ENCODE measurements at places on chromosomes 13 and 19.

GRCh38 chr13:44313674-44314073 is 60.0 kb upstream of the SERP2 start:
- no peak for DNase-seq

- no peak for DNase-seq
Measured at GRCh38 chr13:52921194-52921593, 72.8 kb upstream of the PCDH8 start.

GRCh38 chr19:40348961-40349507 is 539 bp downstream of the PLD3 start:
- peak; percentile 2 for DNase-seq

GRCh38 chr19:38503077-38503410 is 69.6 kb downstream of the RYR1 start:
- no peak for DNase-seq

- no peak for DNase-seq
Measured at GRCh38 chr19:47881757-47882156, 4.4 kb downstream of the SULT2A1 start.

GRCh38 chr13:59710996-59711701 is 452.6 kb downstream of the DIAPH3 start:
- DNase-seq = no peak

GRCh38 chr13:50522506-50522905 is 321.0 kb downstream of the DLEU7 start:
- DNase-seq = no peak

DNA sequence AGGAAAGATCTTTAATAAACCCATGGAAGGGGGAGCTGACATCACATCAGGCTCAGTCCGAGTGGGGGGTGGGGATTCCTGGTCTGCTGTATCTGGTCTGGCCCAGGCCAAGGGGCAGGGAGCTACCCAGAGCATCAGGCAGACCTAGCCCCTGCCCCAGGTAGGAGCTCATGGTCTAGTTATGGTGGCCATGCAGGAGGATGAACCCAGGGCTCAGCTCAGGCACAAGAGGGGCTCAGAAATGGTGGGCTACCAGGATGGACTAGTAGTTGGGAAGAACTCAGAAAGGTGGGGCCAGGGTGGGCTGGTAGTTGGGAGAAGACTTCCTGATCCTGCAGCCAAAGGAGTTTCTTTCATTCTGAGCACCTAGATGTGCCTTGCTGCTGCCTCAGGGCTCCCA is 14.3 kb downstream of the VSTM2B start:
- no peak for DNase-seq

DNA sequence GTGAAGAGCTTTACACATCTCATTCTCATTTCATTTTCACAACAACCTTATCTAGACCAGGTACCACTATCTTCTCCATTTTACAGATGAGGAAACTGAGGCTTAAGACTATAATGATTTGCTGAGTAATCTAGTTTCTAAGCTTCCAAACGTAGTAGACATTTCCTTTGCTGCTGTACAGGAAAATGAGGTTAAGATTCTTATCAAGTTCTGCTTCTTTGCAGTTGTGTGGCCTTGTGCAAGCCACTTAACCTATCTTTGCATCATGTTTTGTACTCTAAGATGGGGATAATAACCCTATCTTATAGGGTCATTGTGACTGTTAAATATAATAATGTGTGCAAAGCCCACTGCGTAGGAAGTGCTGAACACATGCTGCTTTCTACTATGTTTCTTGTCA is 307.9 kb downstream of the HS6ST3 start:
- no peak for DNase-seq

DNA sequence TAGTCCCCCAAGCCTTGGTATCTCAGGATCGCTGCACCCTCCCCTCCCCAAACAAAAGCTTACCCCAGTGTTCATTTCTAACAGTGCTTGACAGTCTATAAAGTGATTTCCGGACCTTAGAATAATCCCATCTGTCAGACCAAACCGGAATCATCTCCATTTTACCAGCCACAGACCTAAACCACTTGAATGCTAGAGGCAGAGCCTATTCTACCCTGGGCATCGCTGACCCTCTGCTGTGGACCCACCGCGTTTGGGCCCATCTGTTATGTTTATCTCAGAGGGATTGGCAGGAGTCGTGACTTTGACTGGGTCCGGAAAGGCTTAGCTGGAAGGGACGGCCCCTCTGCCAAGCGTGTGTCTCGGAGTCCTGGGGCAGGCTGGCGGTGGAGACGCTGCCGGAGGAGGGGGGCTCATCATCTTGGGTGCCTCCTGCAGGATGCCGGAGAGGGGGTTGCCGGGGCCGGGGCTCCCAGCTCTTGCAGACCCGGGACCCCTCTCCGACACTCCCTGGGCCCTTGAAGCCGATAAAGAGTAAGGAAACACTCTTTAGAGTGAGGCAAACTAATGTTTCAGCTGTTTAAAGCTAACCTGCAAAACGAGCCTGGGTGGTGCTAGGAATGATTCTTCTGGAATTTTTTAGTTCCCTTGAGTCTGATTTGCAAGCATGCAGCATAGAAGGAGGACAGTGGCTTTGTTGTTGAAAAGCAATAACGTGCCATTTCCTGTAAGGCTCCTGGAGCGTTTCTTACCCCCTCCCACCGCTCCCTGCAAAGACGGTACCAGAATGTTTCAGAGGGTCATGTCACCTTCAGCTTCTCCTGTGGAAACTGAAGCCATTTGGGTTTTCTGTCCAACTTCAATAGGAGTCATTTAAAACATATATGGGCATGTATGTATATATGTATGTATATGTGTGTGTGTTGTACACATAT is 1.3 kb downstream of the SLC25A42 start:
- DNase-seq = no peak

GRCh38 chr13:33611121-33611805 is 206.7 kb upstream of the RFC3 start:
- DNase-seq = no peak

DNA sequence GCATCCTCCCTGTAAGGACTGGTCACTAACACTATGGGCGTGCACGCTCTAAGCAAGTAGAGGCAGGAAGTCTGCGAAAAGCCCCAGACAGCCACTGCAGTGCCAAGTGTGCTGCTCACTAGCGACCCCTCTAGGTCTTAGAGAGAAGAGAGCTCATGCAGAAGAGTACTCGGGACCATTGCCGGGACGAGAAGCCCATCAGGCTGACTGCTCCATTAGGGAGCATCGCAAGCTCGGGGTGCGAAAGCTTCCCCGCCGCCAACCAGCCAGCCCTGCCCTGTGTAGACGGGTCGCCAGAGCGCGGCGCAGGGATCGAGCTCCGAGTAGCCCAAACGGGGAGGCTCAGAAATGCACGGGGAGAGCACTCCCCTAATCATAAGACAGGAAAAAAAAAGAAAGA is 16.6 kb downstream of the POU4F1 start:
- DNase-seq = no peak

GRCh38 chr13:97241761-97242160 is 19.6 kb downstream of the MBNL2 start:
- no peak for DNase-seq

- no peak for DNase-seq
Measured at GRCh38 chr13:36328821-36329220, 17.4 kb downstream of the SPART start.

- no peak for DNase-seq
Measured at GRCh38 chr19:56217039-56217949, 15.2 kb downstream of the ZSCAN5C start.

- no peak for DNase-seq
Measured at GRCh38 chr13:94764576-94765321, 52.4 kb upstream of the SOX21 start.

- no peak for DNase-seq
Measured at GRCh38 chr19:2533686-2534422, 57.9 kb downstream of the GADD45B start.

DNA sequence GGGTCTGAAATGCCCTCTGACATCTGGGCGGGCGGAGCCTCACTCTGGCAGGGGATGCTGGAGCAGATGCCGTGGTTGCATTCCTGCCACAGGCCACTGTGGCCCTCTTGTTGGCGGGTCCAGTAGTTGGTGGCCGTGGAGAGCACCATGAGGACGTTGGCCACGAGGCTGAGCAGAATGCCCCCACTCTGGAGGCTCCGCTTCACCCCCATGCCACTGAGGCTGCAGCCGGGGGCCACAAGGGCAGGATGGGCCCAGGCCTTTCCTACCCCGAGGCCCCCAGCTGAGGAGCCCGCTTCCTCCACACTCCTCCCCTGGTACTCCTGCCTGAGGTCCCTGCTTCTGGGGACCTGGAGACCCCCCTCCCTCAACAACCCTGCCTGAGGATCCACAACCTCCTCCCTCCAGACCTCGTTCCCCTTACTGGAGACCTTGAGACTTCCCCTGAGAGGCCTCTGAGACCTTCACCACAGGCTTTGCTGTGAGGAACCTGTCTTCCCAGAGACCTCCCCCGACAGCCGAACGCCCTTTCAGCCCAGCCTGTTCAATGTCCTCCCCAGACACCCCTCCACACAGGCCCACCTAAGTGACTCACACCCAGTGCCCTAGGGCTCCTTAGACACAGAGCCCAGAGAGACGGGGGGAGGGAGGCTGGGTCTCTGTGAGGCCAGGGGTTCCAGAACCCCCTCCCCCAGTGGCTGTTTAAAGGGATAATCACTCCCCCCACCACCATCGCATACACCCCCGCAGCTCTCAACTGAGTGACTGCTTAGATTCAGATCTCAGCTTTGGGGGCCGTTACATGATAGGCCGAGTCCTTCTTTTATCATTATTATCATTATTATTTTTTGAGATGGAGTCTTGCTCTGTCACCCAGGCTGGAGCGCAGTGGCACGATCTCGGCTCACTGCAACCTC is at the start of gene CLDND2:
Gene CLDND2, minus strand, starts transcription at position 638 of the 917 bp plus-strand sequence. Its CDS starts 426 bp downstream, at position 212.
- DNase-seq = no peak

DNA sequence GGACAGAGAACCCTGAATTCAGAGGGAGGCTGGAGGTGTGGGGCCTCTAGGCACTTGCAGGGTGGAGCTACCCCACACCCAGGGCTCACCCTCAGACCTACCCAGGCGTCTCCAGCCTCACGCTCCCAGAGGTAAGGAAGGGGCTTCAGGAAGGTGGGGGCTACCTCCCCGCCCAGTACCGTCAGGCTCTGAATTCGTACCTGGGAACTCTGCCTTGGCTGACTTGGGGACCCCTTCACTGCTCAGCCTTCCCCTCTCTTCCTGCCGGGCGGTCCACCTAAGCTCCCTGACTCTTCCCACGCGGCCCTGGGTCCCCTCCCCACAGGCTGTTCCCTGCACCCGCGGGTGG is 28.5 kb upstream of the PARP4 start:
- no peak for DNase-seq

GRCh38 chr19:17685451-17686022 is 2.6 kb downstream of the UNC13A start:
- DNase-seq = no peak

DNA sequence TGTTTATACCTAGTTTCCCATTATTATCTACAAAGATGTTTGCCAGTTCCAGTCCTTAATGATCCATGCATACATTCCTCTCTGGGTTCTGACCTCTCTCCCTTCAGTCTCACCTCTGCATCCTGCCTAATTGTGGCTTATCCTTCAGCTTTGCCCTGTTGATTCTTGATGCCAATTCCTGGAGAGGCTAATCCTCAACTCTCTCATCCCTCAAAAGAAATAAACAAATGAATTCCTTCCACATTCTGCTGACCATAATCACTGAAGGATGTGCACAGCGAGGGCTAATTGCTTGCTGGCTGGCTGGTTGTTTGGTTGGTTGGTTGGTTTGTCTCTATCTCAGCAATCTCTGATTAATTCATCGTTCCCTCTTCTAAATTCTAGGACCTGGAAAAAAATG is 113.8 kb downstream of the IRS2 start:
- DNase-seq = no peak

All from activated CD8-positive, alpha-beta memory T cell treated with anti-CD3 and anti-CD28 coated beads for 48 hours (primary cell).